ENCODE measurements at places on chromosomes 5 and 9. TPM values are rescaled to one million over a fixed set of nuclear protein-coding genes. Genes with fewer than 3 reads are reported as not detected.

DNA sequence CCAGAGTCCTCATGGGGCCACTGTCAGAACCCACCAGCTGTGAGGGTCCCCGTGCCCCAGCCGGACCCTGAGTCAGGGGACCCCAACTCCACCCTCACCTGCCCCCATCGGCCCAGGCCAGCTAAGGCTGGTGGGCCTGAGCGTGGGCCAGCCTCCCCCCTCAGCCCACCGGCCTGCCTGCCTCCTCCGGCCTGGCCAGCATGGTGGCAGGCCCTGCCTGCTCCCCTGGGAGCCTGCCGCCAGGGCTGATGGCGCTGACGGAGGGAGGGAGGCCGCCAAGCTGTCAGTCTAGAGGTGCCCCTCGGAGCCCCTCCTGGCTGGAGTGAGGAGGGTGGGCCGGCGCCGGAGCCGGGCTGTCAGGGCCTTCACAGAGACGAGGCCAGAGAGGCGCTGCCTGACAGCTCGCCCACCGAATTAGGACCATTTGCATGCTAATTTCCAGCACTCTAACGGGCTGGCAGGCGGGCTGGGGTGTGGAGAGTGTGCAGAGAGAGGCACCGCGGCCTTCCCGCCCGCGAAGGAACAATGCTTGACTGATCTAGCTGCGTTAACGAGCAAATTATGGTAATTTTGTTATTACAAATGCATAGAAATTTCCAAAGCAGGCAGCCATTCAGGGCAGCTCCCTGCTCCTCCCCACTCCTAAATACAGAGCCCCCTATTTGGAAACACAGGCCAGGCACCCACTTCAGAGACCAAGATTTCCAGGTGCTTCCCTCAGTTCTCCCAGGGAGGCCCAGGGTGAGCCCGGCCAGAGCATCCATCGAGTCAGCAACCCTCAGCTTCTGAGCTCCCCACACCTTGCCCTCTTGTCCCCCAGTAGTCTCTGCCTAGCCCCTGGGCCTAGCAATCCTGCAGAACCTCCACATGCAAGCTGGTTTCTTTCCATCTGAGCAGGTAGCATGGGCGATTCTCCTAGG lies 169.3 kb downstream of the PAX5 start:
- DNase-seq, result no peak

GRCh38 chr5:93790401-93790800 lies 49.0 kb upstream of the POU5F2 start:
- no peak for DNase-seq

GRCh38 chr5:26727916-26728315 lies 310.5 kb downstream of the CDH9 start:
- DNase-seq, result no peak

DNA sequence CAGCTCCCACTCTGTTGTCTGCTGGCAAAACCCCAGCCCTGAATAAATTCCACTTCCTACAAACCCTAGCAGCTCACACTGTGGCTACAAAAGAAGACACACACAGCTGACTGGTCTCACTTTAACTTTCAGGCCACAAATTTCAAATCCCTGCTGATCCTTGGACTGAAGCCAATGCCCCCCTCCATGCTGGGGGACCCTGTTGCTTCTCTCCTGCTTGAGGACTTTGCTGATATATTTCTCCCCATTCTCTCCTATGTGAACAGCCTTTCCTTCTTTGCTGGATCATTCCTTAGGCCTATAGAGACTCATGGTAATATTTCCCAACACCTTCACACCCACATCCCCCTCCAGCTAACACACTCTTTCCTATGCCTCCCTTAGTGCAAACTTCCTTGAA lies 79.6 kb upstream of the ADRA1B start:
- DNase-seq, result no peak

GRCh38 chr9:136393531-136393930 lies 6.4 kb downstream of the SNAPC4 start:
- no peak for DNase-seq

- DNase-seq, result no peak
These were observed 23.8 kb downstream of the TRPM3 start for GRCh38 chr9:71097671-71098070.

ARHGEF28 gene
- total RNA-seq, result 20.1 TPM

FABP6 gene
- total RNA-seq, result not detected

OR1Q1 gene
- total RNA-seq, result not detected

NDST1 gene
- 73.7 TPM for total RNA-seq

MARCHF3 gene
- 12.6 TPM for total RNA-seq

IL5 gene
- total RNA-seq, result not detected

PLCXD3 gene
- not detected for total RNA-seq

GRCh38 chr9:112761912-112762655 lies 11.5 kb downstream of the SNX30 start:
- DNase-seq, result no peak

GRCh38 chr5:116733991-116734975 lies 159.7 kb upstream of the SEMA6A start:
- DNase-seq, result no peak

DNA sequence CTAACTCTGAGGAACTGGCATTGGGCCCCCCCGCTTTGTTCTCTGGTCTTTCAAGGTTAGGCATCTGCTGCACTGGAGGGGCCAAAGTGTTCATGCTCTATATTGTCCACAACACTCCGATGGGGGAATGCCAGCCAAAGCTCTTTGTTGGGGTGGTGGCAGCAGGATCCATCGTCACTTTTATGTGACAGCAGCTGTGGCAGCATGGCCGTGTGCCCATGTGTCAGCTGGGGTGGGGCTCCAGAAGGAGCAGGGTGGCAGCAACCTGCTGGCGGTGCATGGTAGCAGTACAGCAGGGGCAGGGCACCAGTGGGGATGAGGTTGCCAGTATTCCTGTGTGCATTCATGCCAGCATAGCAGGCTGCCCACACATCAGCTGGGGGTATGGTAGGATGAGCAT lies 28.2 kb downstream of the ITGA2 start:
- DNase-seq, result no peak

GRCh38 chr5:10707198-10708142 lies 53.6 kb downstream of the DAP start:
- no peak for DNase-seq

DNA sequence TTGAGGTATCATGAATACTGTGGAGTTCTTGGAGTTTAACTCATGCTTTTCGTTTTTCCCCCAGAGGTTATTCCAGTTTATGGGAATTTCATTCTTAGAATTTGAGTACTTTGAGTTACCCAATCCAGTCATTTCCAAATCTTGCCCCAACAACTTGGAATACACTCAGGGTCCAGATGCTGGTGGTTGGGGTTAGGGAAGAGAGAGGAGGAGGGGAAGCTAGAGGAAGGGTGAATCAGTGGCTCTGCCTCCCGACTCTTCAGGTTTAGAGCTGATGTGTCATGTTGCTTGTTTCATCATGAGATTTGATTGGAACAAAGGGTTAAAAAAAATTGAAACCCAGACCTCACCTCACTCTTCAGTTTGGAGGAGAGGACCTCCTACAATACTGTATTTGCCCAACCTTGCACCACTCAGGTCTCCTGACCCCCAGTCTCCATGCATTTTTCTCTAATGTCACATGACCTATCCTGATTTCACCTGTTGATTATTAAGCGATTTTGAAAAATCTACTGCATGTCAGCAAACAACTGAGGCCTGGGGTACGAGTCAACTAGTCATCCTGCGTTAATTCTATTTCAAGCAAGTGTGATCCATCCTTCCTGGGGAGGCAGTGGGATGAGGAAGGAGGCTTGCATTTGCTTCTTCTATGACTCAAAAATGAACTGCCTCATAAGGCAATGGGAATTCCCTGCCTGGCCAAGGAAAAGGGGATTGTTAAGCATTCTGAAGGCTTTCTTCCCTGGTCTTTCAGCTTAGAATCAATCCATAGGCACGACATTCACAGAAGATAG lies 6.2 kb upstream of the SLC1A3 start:
- DNase-seq, result no peak

DNA sequence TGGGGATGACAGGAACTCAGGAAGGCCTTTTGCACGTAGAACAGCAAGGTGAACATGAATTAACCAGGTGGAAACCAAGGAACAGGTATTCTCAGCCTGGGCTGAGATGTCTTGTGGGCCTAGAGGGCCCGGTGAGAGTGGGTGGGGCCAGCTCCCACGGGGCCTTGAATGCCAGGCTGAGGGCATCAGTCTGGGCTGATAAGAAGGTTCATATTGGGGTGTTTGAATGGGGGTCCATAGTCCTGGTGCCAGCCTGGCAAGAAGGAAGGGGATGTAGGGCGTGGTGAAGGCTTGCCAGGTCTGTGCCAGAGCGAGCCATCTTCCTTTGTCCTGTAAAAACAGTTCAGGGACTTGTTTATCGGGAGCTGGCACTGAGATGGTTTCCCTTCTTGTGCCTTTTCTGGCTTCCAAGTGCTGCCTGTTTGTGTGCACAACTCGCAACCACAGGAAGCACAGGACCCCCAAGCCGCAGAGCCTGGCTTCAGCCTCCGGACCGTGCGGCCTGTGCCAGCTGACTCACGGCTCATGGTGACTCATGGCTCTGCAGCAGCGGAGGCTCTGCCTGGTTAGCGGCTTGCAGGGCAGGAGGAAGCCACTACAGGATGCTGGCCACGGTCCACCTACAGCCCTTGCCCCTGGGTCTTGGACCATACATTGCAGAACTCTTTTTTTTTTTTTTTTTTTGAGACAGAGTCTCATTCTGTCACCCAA lies 2.4 kb downstream of the CARD19 start:
- DNase-seq, result peak; percentile 97

GRCh38 chr9:133274236-133275104 lies 531 bp downstream of the ABO start:
- DNase-seq, result no peak

DNA sequence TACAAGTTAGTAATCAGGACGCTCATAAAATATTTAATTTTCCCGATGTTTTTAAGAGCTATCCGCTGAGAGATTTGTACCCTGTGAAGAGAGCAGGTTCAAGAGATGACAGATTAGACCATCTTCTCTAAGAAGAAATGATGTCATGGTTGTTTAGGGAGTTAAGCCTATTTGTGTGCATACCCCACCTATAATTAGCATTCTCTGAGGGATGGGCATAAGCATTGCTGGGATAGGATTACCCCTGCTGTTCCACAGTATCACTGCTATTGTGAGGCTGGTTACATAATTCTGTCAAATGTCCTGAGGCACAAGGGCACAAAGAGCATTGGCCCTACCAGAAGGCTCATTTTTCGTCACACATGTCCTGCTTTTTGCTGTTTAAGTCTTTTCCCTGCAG lies 687.0 kb downstream of the CETN3 start:
- DNase-seq, result peak; percentile 77

ZNF300 gene
- 3.3 TPM for total RNA-seq

RNF44 gene
- total RNA-seq, result 10.6 TPM

DNA sequence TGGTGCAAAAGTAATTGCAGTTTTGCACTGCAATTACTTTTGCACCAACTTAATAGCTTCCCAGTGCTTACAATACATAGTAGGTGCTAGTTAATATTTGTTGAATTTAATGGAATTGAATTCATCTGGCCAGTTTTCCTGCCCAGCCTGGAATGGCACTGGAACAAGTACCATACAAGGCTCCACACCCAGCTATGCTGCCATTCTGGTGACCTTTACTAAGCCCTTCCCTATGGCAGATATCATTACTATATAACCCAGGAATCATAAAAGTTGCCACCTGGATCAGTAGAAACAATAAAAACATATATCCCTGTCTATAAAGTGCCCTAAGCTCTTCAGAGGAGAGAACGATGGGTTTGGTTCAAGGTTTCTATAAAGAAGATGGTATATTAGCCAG lies 22.4 kb upstream of the TRIM36 start:
- DNase-seq, result no peak

GRCh38 chr9:110355911-110356310 lies 18.2 kb upstream of the TXNDC8 start:
- DNase-seq, result no peak

DNA sequence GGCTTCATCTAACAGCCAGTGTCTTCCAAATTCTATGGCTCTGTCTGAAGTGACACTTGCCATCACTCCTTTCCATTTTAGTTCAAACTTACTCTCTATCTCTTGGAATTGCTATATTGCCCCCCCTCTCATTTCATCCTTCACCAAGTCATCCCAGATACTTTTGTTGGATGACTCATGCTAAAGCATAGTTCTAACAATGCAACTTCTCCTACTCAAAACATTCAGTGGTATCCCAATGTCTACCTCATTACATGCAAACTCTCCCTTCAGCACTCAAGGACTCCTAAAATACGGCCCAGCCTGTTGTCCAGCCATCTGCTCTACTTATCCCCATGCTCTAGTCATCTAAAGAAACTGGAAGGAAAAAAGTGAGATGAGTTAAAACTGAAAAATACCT lies 171.6 kb downstream of the RASEF start:
- no peak for DNase-seq

DNA sequence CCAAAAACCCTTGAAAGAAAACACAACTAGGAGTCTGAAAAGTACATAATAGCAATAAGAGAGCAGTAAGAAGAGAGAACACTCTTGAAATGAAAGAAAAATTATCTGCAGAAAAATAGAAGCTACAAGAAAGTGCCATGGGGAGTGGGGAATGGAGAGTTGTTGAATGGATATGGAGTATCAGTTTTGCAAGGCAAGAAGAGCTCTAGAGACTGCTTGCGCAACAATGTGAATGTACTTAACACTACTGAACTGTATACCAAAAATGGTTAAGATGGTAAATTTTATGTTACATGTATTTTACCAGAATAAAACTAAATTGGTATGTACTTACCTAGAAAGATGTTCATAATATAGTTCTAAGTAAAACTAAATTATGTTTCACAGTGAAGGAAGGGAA lies 54.8 kb upstream of the RASGRF2 start:
- DNase-seq, result no peak

DNA sequence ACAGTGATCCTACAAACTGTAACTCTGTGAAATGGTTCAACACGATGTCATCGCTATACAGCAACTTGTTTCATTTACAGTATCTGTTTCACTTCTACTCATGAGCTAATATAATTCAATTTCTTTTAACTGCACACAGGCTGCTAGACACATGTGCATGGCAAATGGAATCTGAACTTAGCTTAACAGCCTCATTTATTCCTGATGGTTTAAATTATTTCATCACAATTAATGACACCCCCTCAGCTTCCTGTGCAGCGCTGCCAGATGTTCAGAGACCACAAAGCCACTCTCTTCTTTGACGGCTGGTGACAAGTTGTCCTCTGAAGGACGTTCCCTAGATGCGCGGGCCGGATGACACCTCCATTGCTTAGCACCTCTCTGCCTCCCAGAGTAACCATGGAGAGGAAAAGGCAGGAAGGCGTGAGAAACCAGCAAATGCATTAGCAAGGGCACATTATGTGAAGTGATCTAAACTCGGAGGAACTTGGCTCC lies 191.1 kb downstream of the BNC2 start:
- no peak for DNase-seq

- no peak for DNase-seq
These were observed 38.9 kb downstream of the PTTG1 start for GRCh38 chr5:160460377-160461049.

DNA sequence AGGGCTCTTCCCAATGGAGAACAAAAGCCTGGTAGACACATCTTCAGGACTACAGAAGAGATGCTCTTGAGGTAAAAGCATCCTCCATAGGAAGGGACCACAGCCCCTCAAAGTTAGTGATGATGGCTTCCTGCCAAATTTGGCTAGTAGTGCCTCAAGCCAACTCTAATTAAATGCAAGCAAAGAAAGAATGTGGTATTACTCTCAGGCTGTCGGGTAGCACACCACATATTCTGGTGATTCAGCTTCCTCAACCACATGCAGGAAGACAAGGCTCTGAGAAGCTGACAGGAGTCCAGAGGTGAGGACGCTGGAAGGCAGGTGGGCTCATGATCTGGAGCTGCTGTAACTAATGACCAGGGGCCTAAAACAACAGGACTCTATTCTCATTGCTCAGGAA lies 37.2 kb upstream of the S1PR3 start:
- DNase-seq, result peak; percentile 20

- no peak for DNase-seq
These were observed 181.8 kb downstream of the TSSK1B start for GRCh38 chr5:113253037-113253436.

- no peak for DNase-seq
These were observed 193.7 kb upstream of the TLE4 start for GRCh38 chr9:79378107-79378506.

CAMK2A gene
- 8.6 TPM for total RNA-seq

CCDC180 gene
- not detected for total RNA-seq

Data from myocyte (in vitro differentiated cells).